ENCODE measurements at places on chromosomes 3 and 15.

DNA sequence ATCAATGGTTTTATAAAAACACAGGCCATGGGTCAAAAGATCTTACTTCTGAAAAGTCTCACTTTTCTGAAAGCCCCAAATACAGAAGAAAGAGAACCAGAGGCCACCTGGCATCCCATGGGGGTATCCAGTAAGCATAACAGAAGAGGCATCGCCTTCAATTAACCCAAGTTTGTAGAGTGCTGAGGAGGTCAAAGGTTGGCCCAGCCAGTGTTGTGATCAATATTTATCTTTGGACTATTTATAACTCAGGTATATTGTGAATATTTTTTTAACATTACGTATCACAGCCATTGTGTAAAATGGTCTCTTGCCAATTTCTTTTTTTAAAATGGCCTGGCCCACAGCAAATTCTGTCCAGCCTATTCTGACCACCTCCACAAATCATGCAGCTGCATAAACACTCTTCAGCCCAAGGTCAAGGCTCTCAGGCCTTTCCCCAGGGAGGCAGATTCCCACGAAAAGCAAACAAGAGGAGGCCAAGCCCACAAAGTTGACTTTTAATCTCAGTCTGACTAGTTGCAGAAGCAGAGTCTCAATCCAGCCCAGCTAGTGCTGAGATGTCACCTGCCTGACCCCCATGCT, 26.2 kb upstream of the SPTBN5 start:
- no peak for DNase-seq

- DNase-seq, result no peak
Observed at GRCh38 chr15:25848784-25849156, 14.4 kb downstream of the ATP10A start.

DNA sequence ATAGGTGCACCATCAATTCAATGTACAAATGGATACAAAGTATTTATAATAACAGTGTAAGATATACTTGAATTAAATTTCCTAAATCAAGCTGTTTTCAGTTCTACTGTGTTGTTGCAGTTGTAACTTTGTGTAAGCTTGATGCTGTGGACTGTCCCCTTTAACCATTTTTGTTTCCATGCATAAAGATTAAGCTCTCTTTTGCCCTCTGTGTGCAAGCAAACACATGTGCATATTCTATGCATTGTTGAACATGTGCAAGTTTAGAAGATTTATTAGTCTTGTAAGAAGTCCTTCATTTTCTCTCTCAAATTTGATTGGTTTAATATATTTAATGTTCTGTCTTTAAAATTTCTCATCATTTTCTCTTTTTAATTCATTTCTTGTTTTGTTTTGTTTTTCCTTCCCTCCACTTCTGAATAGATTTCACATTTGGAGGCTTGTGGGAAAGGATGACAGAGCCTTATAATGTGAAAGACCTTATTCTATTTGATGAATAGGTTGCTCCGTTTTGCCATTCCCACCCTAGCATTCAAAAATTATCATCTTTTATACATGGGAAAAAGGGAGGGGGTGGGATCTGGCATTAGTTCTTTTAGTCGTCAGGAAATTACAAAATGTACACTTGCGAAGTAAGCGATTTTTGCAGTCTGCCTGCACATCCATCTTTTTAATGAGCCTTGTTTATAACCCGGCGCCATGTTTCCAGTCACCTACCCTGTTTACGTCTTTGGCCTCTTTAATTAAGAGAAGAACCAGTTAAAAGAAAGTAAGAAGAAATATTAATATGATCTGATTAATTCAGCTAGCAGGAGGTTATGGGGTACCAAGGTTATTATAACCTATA, 961.5 kb upstream of the NR2F2 start:
- no peak for DNase-seq

GRCh38 chr3:128879991-128880390, 571 bp downstream of the ACAD9 start:
- no peak for DNase-seq

All from AG09309 (cell line).